ENCODE measurements at places on chromosomes 3 and 15. TPM values are rescaled to one million over a fixed set of nuclear protein-coding genes. Genes with fewer than 3 reads are reported as not detected.

KY gene
- total RNA-seq, result not detected

DNA sequence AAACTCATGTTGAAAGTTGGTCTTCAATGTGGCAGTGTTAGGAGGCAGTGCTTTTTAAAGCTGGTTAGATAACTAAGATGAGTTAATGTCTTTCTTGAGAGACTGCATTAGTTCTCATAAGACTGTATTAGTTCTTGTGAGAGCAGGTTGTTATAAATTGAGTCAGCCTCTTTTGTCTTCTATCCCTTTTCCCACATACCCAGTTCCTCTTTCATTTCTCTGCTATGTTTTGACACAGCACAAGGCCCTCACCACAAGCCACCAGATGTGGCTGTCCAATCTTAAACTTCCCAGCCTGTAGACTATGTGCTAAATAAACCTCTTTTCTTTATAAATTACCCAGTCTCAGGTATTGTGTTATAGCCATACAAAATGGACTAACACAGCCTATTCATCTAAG lies 94.6 kb upstream of the SNTN start:
- no peak overlapping the region for H3K4me3 ChIP-seq
- H3K36me3 ChIP-seq, result no peaks in the 10 kb centered on the region
- no peak overlapping the region for H3K27ac ChIP-seq
- no peaks in the 10 kb centered on the region for H3K4me1 ChIP-seq

DNA sequence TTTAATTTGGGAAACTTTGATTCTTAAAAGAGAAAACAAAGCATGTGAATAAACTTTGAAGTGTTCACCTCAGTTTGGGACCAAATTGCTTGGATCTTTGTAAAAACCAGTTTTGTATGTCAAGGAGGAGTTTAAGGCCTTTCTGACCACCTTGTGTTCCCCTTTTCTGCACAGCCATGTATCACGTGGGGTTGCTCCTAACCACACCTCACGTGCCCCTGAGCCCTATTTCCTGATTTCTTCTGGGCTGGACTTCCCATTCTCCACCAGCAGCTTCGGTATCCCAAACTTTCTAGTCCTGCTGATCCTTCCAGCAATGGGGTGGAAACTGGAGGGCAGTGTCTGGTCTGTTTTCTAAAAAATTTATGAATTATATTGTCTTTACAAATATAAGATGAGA lies 76.4 kb upstream of the STT3B start:
- no peak overlapping the region for H3K27ac ChIP-seq
- H3K36me3 ChIP-seq, result no peaks in the 10 kb centered on the region
- no peaks in the 10 kb centered on the region for H3K4me1 ChIP-seq
- no peak for DNase-seq

CLRN1 gene
- not detected for total RNA-seq

- H3K27ac ChIP-seq, result no peak overlapping the region
- H3K36me3 ChIP-seq, result no peaks in the 10 kb centered on the region
- no peak overlapping the region for H3K4me3 ChIP-seq
- DNase-seq, result no peak
- H3K27me3 ChIP-seq, result peaks cover 13% of the 10 kb centered on the region
These were observed 99.5 kb downstream of the POLR2M start for GRCh38 chr15:57806003-57806402.

GRCh38 chr3:86738684-86739083 lies 252.3 kb downstream of the VGLL3 start:
- H3K27ac ChIP-seq, result no peak overlapping the region
- no peaks in the 10 kb centered on the region for H3K4me1 ChIP-seq
- no peak for DNase-seq
- no peaks in the 10 kb centered on the region for H3K36me3 ChIP-seq

- H3K27ac ChIP-seq, result no peak overlapping the region
- H3K36me3 ChIP-seq, result no peaks in the 10 kb centered on the region
- no peak overlapping the region for H3K4me3 ChIP-seq
- no peaks in the 10 kb centered on the region for H3K4me1 ChIP-seq
- DNase-seq, result no peak
These were observed 945.1 kb downstream of the OTOL1 start for GRCh38 chr3:162441716-162442115.

DNA sequence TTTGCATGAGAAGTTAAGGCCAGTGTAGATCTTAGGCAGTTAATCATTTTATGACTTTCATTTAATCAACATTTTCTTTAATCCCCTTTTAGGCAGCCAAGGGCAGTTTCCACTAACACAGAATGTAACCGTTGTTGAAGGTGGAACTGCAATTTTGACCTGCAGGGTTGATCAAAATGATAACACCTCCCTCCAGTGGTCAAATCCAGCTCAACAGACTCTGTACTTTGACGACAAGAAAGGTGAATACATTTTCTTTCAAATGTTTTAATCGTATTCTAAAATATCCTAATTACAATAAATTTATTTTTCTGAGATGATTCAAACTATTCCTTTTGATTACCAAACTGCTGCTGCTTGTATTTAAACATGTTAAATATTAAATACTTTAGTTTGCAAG lies 843.2 kb downstream of the CADM2 start:
- H3K4me3 ChIP-seq, result no peak overlapping the region
- H3K27ac ChIP-seq, result no peak overlapping the region
- H3K36me3 ChIP-seq, result no peaks in the 10 kb centered on the region
- no peak for DNase-seq

- H3K27me3 ChIP-seq, result no peaks in the 10 kb centered on the region
- H3K27ac ChIP-seq, result no peak overlapping the region
- peaks cover 36% of the 10 kb centered on the region for H3K36me3 ChIP-seq
- H3K4me3 ChIP-seq, result no peak overlapping the region
These were observed 38.9 kb downstream of the ABHD2 start for GRCh38 chr15:89127054-89127702.

NR2F2 gene
- not detected for total RNA-seq
